ENCODE measurements at places on chromosomes 13 and 19.
A peak's percentile ranks its signal among the peaks of the same experiment; 100 is the strongest.

- DNase-seq: no peak
Observed at GRCh38 chr19:46670813-46671212, 9.8 kb upstream of the DACT3 start.

DNA sequence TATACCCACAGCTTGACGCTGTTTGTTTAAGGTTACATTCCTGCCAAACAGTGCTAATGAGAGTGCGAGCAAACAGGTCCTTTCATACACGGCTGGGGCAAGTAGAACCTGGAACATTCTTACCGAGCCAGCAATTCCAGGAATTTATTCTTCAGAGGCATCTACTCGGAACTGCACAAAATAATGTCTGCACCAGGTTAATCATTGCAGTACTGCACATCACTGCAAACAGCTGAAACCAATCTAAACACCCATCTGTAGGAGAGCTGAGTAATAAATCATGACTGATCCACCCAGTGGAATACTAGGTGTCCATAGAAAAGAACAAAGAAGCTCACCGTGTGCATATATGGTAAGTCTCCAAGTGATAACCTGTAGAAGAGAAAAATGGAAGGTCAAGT is 1.2 kb upstream of the ZNF579 start:
- no peak for DNase-seq

GRCh38 chr13:111533900-111534683 is 213.7 kb downstream of the TEX29 start:
- peak; percentile 93 for DNase-seq

- DNase-seq: no peak
Observed at GRCh38 chr13:82187227-82187626, 1695.0 kb downstream of the SLITRK1 start.

GRCh38 chr13:105177265-105177900 is 1358.1 kb downstream of the EFNB2 start:
- DNase-seq: no peak

- peak; percentile 80 for DNase-seq
Observed at GRCh38 chr13:103349211-103349980, 283.2 kb upstream of the SLC10A2 start.

GRCh38 chr13:30615866-30616541 is 1.7 kb upstream of the USPL1 start:
- DNase-seq: peak; percentile 7
